ENCODE measurements at places on chromosomes 5 and 9. TPM values are rescaled to one million over a fixed set of nuclear protein-coding genes. Genes with fewer than 3 reads are reported as not detected.

Gene RNF44
- 58.1 TPM for total RNA-seq

Gene OR1L6
- total RNA-seq = not detected

Gene ZNG1A
- total RNA-seq = 33.4 TPM

Gene TRPM3
- total RNA-seq = not detected

Gene FAM221B
- not detected for total RNA-seq

Gene DEPDC1B
- 30.0 TPM for total RNA-seq

Gene CTSL
- 2.4 TPM for total RNA-seq

Gene FOXD1
- 1.5 TPM for total RNA-seq

Gene CEL
- 0.95 TPM for total RNA-seq

Gene CCNI2
- total RNA-seq = 3.9 TPM

Gene HTR4
- not detected for total RNA-seq

- DNase-seq = no peak
- H3K27me3 ChIP-seq = no peaks in the 10 kb centered on the region
- peak overlapping the region; percentile 77 for H3K27ac ChIP-seq
- peak overlapping the region; percentile 50 for H3K4me3 ChIP-seq
- H3K36me3 ChIP-seq = peaks cover 5% of the 10 kb centered on the region
These were observed 60.7 kb downstream of the PARP8 start for GRCh38 chr5:50727149-50727496.

- peaks cover 47% of the 10 kb centered on the region for H3K27me3 ChIP-seq
- no peak overlapping the region for H3K27ac ChIP-seq
- DNase-seq = no peak
- H3K36me3 ChIP-seq = no peaks in the 10 kb centered on the region
- H3K4me3 ChIP-seq = peak overlapping the region; percentile 81
These were observed 1.9 kb downstream of the HOMER1 start for GRCh38 chr5:79512049-79512448.

DNA sequence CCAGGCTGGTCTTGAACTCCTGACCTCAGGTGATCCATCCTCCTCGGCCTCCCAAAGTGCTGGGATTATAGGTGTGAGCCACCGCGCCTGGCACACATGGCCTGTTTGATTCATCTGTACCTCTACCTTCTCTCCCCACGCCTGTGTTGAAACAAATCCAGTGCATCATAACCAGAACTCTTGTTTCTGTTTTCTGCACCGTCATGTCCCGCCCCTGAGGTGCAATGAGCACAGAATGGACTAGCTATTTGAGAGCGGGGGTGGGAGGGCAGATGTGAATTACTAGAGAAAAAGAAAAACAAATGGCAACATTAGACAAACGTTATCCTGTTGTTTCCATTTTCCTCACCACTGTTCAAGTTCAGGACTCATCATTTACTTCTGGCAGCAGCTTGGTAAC is 10.7 kb upstream of the FAM193B start:
- no peak overlapping the region for H3K27ac ChIP-seq
- H3K27me3 ChIP-seq = no peaks in the 10 kb centered on the region
- H3K36me3 ChIP-seq = no peaks in the 10 kb centered on the region
- no peak overlapping the region for H3K4me3 ChIP-seq

GRCh38 chr5:56172241-56172640 is 60.9 kb downstream of the ANKRD55 start:
- no peak overlapping the region for H3K4me3 ChIP-seq
- no peaks in the 10 kb centered on the region for H3K36me3 ChIP-seq
- H3K27me3 ChIP-seq = peaks cover 33% of the 10 kb centered on the region
- peaks cover 24% of the 10 kb centered on the region for H3K4me1 ChIP-seq
- no peak for DNase-seq
- H3K27ac ChIP-seq = no peak overlapping the region

DNA sequence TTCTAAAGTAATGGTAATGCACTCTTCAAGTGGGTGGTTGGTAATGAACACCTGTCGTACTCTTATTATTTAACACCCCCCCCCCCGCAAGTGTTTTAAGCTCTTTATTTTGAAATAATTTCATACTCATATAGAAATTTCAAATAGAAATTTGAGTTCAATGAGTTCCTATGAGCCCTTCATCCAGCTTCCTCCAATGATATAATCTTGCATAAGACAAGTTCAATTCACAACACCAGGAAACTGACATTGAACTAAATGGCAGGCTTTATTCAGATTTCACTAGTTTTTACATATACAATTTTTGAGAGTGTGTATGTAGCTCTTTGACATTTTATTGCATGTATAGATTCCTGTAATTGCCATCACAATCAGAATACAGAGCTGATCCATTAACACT is 30.9 kb upstream of the OSMR start:
- no peak overlapping the region for H3K4me3 ChIP-seq
- no peak for DNase-seq
- peaks cover 30% of the 10 kb centered on the region for H3K27me3 ChIP-seq
- no peaks in the 10 kb centered on the region for H3K4me1 ChIP-seq
- H3K36me3 ChIP-seq = no peaks in the 10 kb centered on the region

- no peak overlapping the region for H3K27ac ChIP-seq
- H3K4me3 ChIP-seq = no peak overlapping the region
- H3K36me3 ChIP-seq = no peaks in the 10 kb centered on the region
- H3K4me1 ChIP-seq = no peaks in the 10 kb centered on the region
These were observed 373.9 kb downstream of the CHSY3 start for GRCh38 chr5:130278136-130278535.

DNA sequence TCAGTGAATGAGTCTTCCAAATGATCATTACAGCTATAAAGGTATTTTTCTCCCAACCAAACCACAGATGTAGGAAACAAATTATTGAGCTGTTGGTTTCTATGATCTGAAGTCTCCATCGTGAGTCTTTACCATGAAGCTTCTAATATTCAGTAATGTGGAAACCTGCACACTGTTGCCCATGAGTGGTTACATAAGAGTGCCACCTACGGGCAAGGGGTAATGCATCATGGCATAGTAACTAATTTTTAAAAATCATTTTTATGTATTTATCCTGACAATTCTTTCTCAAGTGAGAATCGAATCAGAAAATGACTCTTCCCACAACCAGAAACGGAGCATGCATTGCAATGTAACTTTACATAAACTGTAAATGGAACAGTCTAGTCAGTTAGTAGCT is 282.5 kb upstream of the SMARCA2 start:
- no peak overlapping the region for H3K4me3 ChIP-seq
- H3K4me1 ChIP-seq = no peaks in the 10 kb centered on the region
- H3K27ac ChIP-seq = no peak overlapping the region

- H3K4me3 ChIP-seq = no peak overlapping the region
- no peak for DNase-seq
- H3K27ac ChIP-seq = peak overlapping the region; percentile 2
- peaks cover 22% of the 10 kb centered on the region for H3K36me3 ChIP-seq
- H3K4me1 ChIP-seq = no peaks in the 10 kb centered on the region
These were observed 71.7 kb upstream of the SPRY4 start for GRCh38 chr5:142396436-142397038.

DNA sequence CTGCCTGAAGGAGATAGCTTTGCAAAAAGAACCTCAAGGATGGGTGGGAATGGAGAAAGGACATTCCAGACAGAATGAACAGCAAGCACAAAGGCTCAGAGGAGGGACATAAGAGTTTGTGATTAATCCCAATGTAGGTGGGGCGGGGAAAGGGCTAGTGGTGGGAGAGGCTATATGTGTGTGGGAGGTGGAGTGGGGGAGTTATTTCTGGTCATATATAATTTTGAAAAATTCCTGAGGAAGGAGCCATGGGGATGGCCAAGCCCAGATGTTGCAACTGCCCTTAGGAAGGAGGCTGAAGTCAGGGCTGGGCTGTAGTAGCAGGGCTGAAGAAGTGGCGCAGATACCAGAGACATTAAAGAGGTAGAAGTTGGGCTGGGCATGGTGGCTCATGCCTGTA is 13.4 kb upstream of the CCL27 start:
- H3K36me3 ChIP-seq = no peaks in the 10 kb centered on the region
- H3K4me3 ChIP-seq = no peak overlapping the region
- no peaks in the 10 kb centered on the region for H3K27me3 ChIP-seq
- DNase-seq = no peak
- H3K4me1 ChIP-seq = no peaks in the 10 kb centered on the region

DNA sequence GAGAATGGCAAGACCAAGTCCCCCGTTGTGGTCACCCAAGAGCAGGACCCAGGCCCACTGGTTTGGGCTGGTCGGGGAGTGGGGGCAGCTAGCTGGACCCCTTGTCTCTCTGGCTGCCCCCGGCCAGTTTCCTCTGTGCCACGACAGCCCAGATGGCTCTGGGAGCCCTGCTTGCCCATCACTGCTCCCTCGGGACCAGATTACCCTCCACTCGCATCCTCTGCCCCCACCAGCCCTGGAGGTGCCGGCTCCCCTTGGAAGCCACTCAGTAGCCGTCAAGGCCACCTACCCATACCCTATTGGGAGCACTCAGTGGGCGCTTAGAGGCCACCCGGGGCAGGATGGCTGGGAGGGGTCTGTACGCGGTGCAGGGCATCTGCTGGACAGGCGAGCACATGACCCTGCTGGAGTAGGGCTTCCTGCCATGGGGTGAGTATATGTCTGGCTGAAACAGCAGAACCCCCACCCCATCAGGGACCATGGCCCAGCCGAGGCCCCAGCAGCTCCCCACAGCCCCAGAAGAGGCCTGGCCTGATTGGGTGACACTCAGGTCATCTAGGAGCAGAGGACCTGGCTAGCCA is 70.0 kb downstream of the ZNF354C start:
- no peak overlapping the region for H3K4me3 ChIP-seq
- peaks cover 3% of the 10 kb centered on the region for H3K4me1 ChIP-seq
- no peaks in the 10 kb centered on the region for H3K36me3 ChIP-seq
- no peak for DNase-seq
- no peak overlapping the region for H3K27ac ChIP-seq
- H3K27me3 ChIP-seq = no peaks in the 10 kb centered on the region

GRCh38 chr5:33588654-33589372 is 148.0 kb downstream of the TARS1 start:
- H3K27ac ChIP-seq = no peak overlapping the region
- H3K4me1 ChIP-seq = no peaks in the 10 kb centered on the region
- no peak overlapping the region for H3K4me3 ChIP-seq
- DNase-seq = no peak
- H3K27me3 ChIP-seq = peaks cover 8% of the 10 kb centered on the region
- no peaks in the 10 kb centered on the region for H3K36me3 ChIP-seq

GRCh38 chr5:62653001-62653863 is 74.6 kb downstream of the LRRC70 start:
- H3K27ac ChIP-seq = no peak overlapping the region
- no peak for DNase-seq
- peaks cover 2% of the 10 kb centered on the region for H3K27me3 ChIP-seq

- DNase-seq = no peak
- H3K4me3 ChIP-seq = no peak overlapping the region
- H3K4me1 ChIP-seq = peaks cover 8% of the 10 kb centered on the region
These were observed 27.3 kb downstream of the ANP32B start for GRCh38 chr9:98010445-98010844.

- no peak overlapping the region for H3K27ac ChIP-seq
- DNase-seq = no peak
- H3K4me1 ChIP-seq = peaks cover 4% of the 10 kb centered on the region
- H3K4me3 ChIP-seq = no peak overlapping the region
- no peaks in the 10 kb centered on the region for H3K27me3 ChIP-seq
These were observed 132.4 kb upstream of the OTULINL start for GRCh38 chr5:14449052-14449661.

- DNase-seq = no peak
- H3K4me3 ChIP-seq = no peak overlapping the region
- no peaks in the 10 kb centered on the region for H3K27me3 ChIP-seq
- no peak overlapping the region for H3K27ac ChIP-seq
These were observed 25.7 kb downstream of the C9orf85 start for GRCh38 chr9:71937070-71937625.

DNA sequence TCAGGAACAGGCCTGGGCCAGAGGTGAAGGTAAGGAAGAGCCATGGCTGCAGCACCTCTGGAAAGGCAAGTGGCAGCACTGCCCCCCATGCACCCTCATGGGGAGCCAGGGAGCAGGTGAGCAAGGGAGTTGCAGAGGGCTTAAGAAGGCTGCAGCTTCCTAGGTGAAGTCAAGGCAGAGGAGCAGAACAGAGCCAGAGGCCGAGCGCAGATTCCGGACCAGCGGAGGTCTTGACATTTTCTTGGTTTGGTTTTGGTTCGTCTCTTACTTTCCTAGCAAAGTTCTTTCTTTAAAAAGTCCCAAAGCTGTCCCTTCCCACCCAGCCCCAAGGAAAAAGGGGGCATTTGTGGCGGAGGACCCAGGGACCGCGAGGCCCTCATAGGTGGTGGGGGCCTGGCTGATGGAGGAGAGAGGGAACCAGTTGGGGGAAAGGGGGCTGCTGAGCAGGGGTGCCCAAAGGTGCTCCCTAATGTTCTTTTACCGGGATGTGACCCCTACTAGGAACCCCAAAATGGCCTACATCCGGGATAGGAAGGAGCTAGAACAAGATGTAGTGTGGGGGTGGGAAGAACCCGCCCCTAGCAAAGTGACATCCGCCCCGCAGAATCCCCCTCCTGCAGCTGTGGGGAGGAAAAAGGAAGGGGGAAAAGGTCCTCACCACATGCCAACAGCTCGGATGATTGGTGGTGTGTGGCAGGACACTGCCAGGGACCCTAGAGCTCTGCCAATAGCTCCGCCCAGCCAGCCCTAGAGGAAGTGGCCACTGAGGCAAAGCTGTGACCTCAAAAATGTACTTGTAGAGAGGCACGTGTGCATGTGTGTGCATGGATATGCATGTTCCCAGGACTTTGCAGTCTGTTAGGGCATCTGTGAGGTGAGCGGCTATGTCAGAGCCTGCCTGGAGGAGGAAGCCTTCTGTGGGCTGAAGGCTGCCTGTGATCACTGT is 914 bp upstream of the CD72 start:
- no peaks in the 10 kb centered on the region for H3K27me3 ChIP-seq
- peak overlapping the region; percentile 92 for H3K27ac ChIP-seq
- peak; percentile 78 for DNase-seq
- H3K4me3 ChIP-seq = peak overlapping the region; percentile 90
- H3K4me1 ChIP-seq = peaks cover 46% of the 10 kb centered on the region

DNA sequence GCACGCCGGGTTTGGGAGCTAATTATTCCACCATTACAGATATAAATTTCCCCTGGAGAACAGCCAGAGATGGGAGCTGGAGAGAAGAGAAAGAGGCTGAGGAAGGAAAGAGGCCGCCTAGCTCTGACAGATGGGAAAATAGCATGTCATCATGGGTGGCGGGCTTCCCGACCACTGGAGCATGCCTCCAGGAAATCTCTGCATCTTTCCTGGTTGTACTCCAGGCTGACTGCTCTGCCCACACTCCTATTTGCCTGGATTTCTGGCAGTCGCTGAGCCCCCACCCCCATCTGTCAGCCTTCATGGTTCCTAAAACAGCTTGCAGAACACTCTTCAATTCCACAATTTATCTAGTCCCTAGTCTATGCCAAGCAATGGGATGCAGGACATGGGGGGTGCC is 14.3 kb upstream of the GABRP start:
- no peak overlapping the region for H3K27ac ChIP-seq
- DNase-seq = no peak
- peaks cover 16% of the 10 kb centered on the region for H3K27me3 ChIP-seq
- no peak overlapping the region for H3K4me3 ChIP-seq
- H3K36me3 ChIP-seq = no peaks in the 10 kb centered on the region

DNA sequence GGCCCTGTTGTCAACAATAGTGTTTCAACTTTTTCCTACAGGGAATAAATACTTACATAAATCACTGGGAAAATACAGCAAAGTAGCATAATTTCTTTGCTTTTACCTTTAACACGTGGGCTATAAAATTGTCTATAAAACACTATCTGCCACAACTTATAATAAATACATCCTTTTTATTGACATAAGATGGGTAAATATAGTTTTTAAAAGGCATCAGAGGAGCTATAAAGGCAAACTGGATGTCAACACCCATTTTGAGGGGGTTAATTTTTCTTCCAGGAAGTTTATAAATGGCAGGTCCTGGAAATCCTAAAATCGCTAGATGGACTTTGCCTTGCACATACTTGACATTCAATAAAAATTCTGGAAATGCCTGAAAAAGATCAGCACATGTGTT is 358.0 kb downstream of the PDE4D start:
- no peak for DNase-seq
- no peaks in the 10 kb centered on the region for H3K27me3 ChIP-seq
- H3K27ac ChIP-seq = no peak overlapping the region
- no peaks in the 10 kb centered on the region for H3K36me3 ChIP-seq
